GM12892 (cell line): ENCODE measurements at places on chromosomes 1 and 21.

DNA sequence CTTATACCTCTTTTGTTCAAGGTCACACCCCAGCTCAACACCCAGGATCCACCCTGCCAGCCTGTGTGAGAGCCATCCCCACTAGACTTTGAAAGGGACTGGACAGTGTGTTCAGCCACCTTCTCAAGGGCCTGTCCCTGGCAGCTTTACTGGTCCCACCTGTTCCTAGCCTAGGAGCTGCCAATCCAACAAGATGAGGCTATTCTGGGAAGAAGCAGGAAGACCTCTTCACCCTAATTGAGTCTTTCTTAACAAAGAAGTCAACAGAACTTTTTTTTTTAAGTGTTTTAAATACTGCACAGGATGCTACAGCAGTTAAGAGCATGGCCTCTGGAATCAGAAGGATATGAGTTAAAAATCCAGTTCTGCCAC, 95.8 kb upstream of the HOOK1 start:
- no peak for DNase-seq

DNA sequence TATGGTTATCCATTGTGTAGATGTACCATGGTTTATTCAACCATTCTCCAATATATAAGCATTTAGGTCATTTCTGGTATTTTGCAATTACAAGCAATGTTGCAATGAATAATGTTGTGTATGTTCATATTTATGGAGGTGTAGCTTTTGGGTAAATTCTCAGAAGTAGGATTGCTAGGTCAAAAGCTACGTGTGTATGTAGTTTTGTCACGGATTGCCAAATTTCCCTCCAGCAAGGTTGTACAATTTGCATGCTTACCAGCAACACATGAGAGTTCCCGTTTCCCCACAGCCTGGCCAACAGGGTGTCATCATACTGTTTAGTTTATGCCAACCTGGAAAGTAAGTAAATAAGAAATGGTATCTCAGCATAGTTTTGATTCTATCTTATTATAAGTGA, 36.3 kb downstream of the IGSF5 start:
- no peak for DNase-seq

DNA sequence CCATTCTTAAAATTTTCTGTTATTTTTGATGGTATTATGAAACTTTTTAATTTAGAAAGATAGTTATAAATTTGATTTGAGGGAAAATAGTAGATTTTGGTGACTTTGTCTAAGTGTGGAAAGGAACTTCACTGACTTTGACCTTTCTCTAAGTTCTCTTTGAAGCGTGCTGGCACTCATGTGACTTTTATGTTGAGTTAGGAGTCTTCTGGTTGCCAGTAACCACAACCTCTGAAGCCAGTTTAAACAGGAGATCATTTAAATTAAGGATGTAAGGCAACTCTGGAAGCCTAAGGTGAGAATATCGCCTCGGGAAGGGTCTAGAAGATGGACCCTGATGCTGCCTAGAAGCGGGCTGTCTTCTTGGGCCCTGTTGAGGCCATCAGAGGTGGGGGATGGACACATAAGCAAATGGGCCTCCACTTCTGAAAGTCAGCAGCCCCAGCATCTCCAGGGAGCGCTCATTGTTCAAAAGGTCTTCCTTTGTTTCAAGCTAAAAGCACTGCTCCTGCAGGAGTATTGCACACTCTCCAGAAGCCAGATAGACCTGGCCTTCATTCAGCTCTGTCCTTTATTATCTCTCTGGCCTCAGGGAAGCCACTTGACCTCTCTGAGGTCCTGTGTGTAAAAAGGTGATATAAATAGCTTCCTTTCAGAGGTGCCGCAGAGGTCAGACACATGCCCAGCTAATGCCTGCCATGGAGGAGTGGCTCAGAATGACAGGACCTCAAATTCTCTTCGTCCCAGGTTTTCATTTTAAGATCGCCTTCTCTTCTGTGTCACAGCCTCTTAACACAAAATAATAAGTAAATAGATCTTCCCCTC, 5.1 kb upstream of the RCAN1 start:
- DNase-seq, result no peak

DNA sequence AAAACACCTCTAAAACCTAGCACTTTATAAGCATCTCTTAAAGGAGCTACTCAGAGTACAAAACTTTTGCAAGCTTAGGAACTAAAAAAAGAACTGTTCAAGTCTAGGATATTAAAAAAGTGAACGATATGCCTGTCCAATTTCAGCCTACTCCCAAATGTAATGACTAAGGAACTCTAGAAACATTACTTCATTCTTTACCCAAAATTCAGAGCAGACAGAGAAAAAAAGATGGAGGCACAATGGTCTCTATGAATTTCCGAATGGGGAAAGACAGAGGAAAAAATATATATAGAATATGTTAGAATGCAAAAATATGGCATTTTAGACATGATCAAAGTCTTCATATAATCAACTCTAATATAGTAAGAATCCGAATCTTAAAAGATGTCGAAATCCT, 61.2 kb downstream of the TP53BP2 start:
- DNase-seq, result no peak

- no peak for DNase-seq
These were observed 45.1 kb downstream of the BCL9 start for GRCh38 chr1:147586414-147586813.
